ENCODE measurements at places on chromosomes 5 and 9.

DNA sequence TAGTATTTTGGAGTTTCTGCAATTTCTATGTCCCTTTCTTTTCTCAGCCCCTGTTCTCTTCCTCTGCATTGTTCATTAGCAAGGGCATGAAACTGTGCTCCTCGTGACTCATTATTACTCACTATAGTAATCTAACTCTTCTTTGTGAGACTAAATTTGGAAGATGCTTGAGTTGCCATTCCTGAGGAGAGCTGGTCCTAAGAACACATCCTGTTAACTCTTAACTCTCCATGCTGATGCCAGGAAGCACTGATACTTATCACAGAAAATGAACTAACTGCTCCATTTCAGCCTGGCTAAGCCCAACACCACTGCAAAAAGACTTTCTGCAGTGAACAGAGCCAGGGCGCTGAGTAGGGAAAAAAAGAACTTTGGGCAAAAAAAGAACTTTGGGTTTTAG is 10.6 kb upstream of the CSNK1A1 start:
- H3K36me3 ChIP-seq = no peaks in the 10 kb centered on the region
- no peak overlapping the region for H3K4me3 ChIP-seq
- peaks cover 6% of the 10 kb centered on the region for H3K4me1 ChIP-seq
- DNase-seq = peak; percentile 42

DNA sequence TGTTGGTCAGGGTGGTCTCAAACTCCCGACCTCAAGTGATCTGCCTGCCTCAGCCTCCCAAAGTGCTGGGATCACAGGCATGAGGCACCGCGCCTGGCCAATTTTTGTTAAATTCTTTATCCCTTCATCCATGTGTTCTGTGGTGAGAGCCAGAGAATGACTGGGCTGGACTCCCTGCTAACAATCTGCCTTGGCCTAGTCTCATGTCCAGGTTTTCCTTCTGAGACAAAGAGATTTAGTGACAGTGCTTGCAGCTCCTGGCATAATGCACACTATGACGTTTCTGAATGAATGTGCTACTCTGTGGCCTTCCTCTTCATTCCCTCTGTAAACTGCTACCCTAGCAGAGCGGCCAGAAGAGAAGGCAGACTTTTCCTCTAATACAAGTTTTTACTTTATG is 79.3 kb downstream of the FOXD1 start:
- DNase-seq = no peak
- no peaks in the 10 kb centered on the region for H3K36me3 ChIP-seq
- H3K4me1 ChIP-seq = no peaks in the 10 kb centered on the region
- H3K27ac ChIP-seq = no peak overlapping the region

DNA sequence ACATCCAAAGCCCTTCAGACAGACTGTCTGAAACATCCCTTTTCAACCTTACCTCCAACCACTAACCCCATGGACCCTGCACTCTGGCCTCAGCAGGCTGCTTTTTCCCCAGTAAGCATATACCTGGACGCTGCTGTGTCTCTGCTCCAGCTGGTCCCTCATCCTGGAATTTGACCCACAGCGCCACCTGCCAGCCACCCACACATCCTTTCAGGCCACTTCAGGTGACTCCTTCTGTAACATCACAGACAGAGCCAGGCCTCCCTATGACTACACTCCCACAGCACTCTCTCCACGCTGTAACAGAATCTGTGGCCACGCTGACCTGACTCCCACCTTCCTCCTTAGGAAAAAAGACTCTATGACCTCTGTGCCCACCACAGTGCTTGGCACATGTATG is 3.4 kb downstream of the MGAT1 start:
- no peaks in the 10 kb centered on the region for H3K27me3 ChIP-seq
- H3K4me1 ChIP-seq = peaks cover 4% of the 10 kb centered on the region
- no peak overlapping the region for H3K4me3 ChIP-seq
- DNase-seq = peak; percentile 74
- no peak overlapping the region for H3K27ac ChIP-seq
- H3K36me3 ChIP-seq = peaks cover 36% of the 10 kb centered on the region

- H3K4me3 ChIP-seq = no peak overlapping the region
- H3K36me3 ChIP-seq = peaks cover 16% of the 10 kb centered on the region
- no peak for DNase-seq
Observed at GRCh38 chr5:22295832-22296231, 557.3 kb downstream of the CDH12 start.

DNA sequence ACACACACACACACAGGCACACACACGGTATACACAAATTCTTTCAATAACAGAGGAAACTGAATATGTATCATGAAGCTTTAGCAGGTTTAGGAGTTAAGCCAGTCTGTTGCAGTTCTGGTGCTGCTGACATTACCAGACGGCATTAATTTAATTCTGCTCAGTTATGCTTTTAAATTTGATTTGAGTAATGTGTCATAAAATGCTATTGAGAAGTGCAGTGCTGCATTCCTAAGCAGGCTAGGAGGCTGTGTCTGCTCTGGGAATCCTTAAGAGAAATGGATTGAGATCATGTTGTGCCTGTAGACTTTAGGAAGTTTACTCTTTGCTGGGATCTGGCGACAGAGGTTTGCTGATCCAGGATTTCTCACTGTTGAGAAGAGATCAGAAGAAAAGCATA is 733.8 kb downstream of the BRINP1 start:
- H3K27me3 ChIP-seq = no peaks in the 10 kb centered on the region
- peaks cover 10% of the 10 kb centered on the region for H3K36me3 ChIP-seq
- no peak overlapping the region for H3K27ac ChIP-seq
- DNase-seq = no peak
- no peak overlapping the region for H3K4me3 ChIP-seq
- H3K4me1 ChIP-seq = no peaks in the 10 kb centered on the region

DNA sequence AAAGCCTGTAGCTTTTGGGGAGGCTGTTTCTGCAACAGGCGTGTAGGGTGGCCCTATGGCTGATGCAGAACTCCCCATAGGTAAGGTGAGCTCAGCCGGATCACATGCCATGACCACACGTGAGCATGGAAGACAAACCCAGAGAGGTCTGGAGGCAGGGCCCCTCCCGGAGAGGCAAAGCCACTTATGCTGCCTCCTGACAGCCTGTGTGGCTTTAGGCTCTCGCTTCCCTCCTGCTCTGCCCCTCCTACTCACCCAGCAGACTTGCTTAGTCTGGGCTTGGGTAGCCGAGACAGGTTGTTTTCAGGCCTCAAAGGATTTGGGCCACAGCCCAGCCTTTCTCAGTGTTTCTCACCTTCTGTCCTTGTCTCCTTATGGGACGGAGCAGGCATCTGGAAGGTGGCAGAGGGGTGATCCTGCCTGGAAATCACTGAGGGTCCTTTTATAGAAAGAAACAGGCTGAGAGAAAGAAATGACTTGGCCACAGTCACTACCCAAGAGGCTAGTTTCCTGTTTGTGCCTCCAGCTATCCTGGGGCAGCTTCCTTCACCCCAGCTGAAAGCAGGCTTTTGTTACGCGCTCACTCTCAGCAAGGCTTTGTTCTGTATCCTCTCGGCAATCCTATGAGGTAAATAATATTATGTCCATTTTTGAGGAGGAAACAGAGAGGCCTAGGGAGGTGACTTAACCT is 89.9 kb downstream of the DAB2IP start:
- no peak overlapping the region for H3K4me3 ChIP-seq
- DNase-seq = no peak
- no peaks in the 10 kb centered on the region for H3K36me3 ChIP-seq
- no peak overlapping the region for H3K27ac ChIP-seq
- H3K27me3 ChIP-seq = no peaks in the 10 kb centered on the region

GRCh38 chr5:133983674-133984073 is 15.2 kb upstream of the C5orf15 start:
- no peaks in the 10 kb centered on the region for H3K27me3 ChIP-seq
- H3K4me3 ChIP-seq = no peak overlapping the region
- H3K27ac ChIP-seq = no peak overlapping the region
- H3K36me3 ChIP-seq = peaks cover 43% of the 10 kb centered on the region

GRCh38 chr5:151745071-151745705 is 13.2 kb downstream of the ATOX1 start:
- no peak for DNase-seq
- H3K27me3 ChIP-seq = no peaks in the 10 kb centered on the region
- H3K36me3 ChIP-seq = peaks cover 14% of the 10 kb centered on the region
- H3K27ac ChIP-seq = no peak overlapping the region

GRCh38 chr9:35718721-35719511 is 13.1 kb downstream of the TLN1 start:
- H3K27me3 ChIP-seq = no peaks in the 10 kb centered on the region
- no peak overlapping the region for H3K4me3 ChIP-seq
- DNase-seq = no peak
- H3K36me3 ChIP-seq = peaks cover 45% of the 10 kb centered on the region
- H3K27ac ChIP-seq = no peak overlapping the region

DNA sequence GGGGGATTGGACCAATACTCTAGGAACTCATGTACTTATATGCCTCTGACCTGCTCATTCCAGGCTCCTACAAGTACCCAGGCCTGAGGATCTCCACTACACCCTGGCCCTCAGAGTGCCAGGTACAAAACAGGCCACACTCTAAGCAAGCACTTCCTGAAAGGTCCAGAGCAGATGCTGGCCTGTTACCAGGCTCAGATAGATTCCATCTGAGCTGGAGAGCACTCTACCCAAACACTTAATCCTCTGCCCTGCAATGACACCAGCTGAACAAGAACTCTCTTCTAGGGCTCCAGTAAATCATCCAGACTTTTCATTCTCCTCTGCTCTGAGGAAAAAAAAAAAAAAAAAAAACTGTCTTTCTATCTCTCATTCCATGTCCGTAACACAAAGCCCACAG is 2.9 kb downstream of the P4HA2 start:
- H3K27ac ChIP-seq = no peak overlapping the region
- no peaks in the 10 kb centered on the region for H3K36me3 ChIP-seq
- H3K27me3 ChIP-seq = peaks cover 5% of the 10 kb centered on the region
- no peak for DNase-seq
- no peaks in the 10 kb centered on the region for H3K4me1 ChIP-seq

GRCh38 chr5:181204113-181204825 is 727 bp downstream of the TRIM7 start:
- H3K36me3 ChIP-seq = no peaks in the 10 kb centered on the region
- peaks cover under 1% of the 10 kb centered on the region for H3K4me1 ChIP-seq
- DNase-seq = peak; percentile 67
- peak overlapping the region; percentile 88 for H3K4me3 ChIP-seq
- H3K27ac ChIP-seq = no peak overlapping the region

DNA sequence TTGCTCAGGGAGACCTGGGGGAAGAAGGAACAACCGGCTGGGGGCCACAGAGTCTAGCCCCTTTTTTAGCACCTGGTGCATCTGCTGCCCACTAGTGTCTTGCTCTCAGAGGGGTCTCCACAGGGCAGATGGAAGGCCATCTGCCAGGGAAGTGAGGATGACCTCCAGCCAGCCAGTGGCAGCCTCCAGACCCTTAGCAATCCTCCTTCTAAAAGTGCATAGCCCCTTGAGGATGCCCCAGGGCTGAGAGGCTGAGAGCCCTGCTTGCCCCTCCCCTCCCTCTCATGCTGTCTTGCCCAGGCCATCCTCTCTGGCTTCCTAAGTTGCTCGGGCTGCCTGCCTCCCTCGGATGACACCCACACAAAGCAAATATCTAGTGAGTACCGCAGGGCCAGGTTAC is 81.5 kb upstream of the PANK3 start:
- no peaks in the 10 kb centered on the region for H3K27me3 ChIP-seq
- DNase-seq = no peak
- no peak overlapping the region for H3K27ac ChIP-seq
- no peak overlapping the region for H3K4me3 ChIP-seq
- no peaks in the 10 kb centered on the region for H3K4me1 ChIP-seq
- no peaks in the 10 kb centered on the region for H3K36me3 ChIP-seq

GRCh38 chr9:111036946-111037345 is 1.3 kb downstream of the LPAR1 start:
- peak overlapping the region; percentile 70 for H3K4me3 ChIP-seq
- H3K27ac ChIP-seq = no peak overlapping the region
- no peak for DNase-seq
- peaks cover 2% of the 10 kb centered on the region for H3K4me1 ChIP-seq

- H3K27me3 ChIP-seq = no peaks in the 10 kb centered on the region
- DNase-seq = no peak
- H3K36me3 ChIP-seq = no peaks in the 10 kb centered on the region
Observed at GRCh38 chr5:41012318-41012717, 58.8 kb downstream of the MROH2B start.

GRCh38 chr5:146745931-146746577 is 132.5 kb downstream of the PPP2R2B start:
- no peak overlapping the region for H3K4me3 ChIP-seq
- no peaks in the 10 kb centered on the region for H3K27me3 ChIP-seq
- no peak for DNase-seq
- no peak overlapping the region for H3K27ac ChIP-seq
- peaks cover 4% of the 10 kb centered on the region for H3K4me1 ChIP-seq

GRCh38 chr9:135788576-135789300 is 86.8 kb downstream of the KCNT1 start:
- DNase-seq = no peak
- H3K4me3 ChIP-seq = no peak overlapping the region
- H3K4me1 ChIP-seq = no peaks in the 10 kb centered on the region
- no peak overlapping the region for H3K27ac ChIP-seq
- no peaks in the 10 kb centered on the region for H3K27me3 ChIP-seq
- H3K36me3 ChIP-seq = no peaks in the 10 kb centered on the region

DNA sequence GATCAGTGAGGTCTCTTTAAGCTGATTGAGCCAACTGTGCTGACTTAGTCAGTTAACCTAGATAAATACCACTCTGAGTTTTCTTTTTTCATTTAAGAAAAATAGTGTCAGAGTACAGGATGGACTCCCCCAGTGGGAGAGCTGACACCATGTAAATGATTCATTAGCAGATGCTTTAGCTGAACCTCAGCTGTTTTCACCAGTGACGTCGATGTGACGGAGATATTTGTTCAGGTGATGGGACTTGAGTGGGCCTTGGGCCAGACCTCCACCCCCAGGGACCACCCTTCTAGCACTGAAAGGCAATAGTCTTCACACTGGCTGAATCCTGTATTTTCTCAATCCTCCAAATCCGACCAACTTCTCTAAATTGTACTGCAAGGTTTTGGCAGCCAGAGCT is 196.1 kb downstream of the GAS1 start:
- no peak overlapping the region for H3K4me3 ChIP-seq
- no peaks in the 10 kb centered on the region for H3K4me1 ChIP-seq
- no peaks in the 10 kb centered on the region for H3K36me3 ChIP-seq
- H3K27ac ChIP-seq = no peak overlapping the region
- DNase-seq = no peak
- H3K27me3 ChIP-seq = no peaks in the 10 kb centered on the region

- H3K4me3 ChIP-seq = no peak overlapping the region
- DNase-seq = no peak
- H3K27me3 ChIP-seq = no peaks in the 10 kb centered on the region
- no peaks in the 10 kb centered on the region for H3K36me3 ChIP-seq
Observed at GRCh38 chr9:37675661-37676060, 24.9 kb downstream of the FRMPD1 start.
